ENCODE measurements at places on chromosomes 1 and 21. TPM values are rescaled to one million over a fixed set of nuclear protein-coding genes. Genes with fewer than 3 reads are reported as not detected.

Gene PGLYRP3
- total RNA-seq: not detected

Gene PPP1R12B
- 39.7 TPM for total RNA-seq

Gene PTGS2
- total RNA-seq: 0.44 TPM

Gene HJV
- total RNA-seq: not detected

Gene TMCC2
- 3.5 TPM for total RNA-seq

Gene AP4B1
- 14.8 TPM for total RNA-seq

Gene CELA2A
- not detected for total RNA-seq

Gene CCDC181
- total RNA-seq: 0.40 TPM

Gene MAPKAPK2
- 48.5 TPM for total RNA-seq

Gene DNASE2B
- not detected for total RNA-seq

Gene GPX7
- total RNA-seq: 22.8 TPM

Gene RIPPLY3
- not detected for total RNA-seq

Gene KRTAP10-7
- not detected for total RNA-seq

Gene CLDN17
- not detected for total RNA-seq

Gene CXADR
- 61.4 TPM for total RNA-seq

Gene LCE1D
- total RNA-seq: not detected

Gene PDC
- total RNA-seq: not detected

Gene CHAF1B
- total RNA-seq: 1.7 TPM

Gene CSF1
- total RNA-seq: 127 TPM

Gene UBE2U
- total RNA-seq: not detected

Gene PRMT2
- 112 TPM for total RNA-seq

Gene TARBP1
- total RNA-seq: 33.5 TPM

Gene CLCA1
- total RNA-seq: not detected
